ENCODE measurements at places on chromosomes 6 and 20.

DNA sequence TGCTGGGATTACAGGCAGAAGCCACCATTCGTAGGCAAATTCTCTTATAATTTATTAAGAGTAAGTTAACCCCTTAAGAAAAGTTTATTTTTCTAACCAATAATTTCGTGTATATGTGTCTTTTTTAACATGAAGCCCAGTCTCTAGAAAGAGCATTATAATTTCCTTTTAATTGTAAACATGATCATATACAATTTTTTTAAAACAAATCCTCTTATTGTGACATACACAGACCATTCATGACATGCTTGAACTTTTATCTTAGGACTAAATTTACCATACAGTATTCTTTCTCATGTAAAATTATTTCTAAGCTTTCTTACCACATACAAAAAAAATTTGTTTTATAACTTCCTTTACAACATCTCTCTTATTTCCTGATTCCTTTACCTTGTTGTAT lies 6.7 kb downstream of the ACOT13 start:
- DNase-seq: no peak

GRCh38 chr6:110404607-110405006 lies 10.8 kb downstream of the DDO start:
- DNase-seq: no peak

- DNase-seq: peak; percentile 17
These were observed 24.0 kb upstream of the SGK2 start for GRCh38 chr20:43534791-43535350.

DNA sequence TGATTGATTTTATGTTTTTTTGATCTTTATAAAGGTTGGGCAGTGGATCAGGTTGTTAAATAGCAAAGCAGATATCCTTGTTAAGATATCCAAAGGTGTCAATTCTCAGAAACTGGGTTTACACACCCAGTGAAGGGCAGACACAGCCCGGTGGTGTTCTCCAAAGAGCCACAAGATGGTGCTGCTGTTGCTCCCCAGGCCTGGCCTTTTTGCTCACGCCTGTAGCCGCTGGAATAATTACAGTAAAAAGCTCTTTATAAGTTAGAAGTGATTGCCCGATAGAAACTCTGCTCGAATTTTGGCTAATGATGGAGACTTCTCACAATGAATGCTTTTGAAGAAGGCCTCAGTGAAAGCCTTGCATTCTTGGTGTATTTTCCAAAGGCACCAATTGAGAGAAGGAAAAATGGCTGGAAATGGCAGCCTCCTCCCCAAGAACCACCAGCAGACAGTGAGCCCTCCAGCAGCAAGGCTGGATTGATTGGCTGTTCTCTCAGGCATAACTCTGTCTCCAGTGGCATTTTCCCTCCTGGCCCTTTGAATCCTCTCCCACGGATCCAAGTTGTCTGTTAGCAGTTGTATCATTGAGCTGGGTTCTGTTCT lies 120.5 kb upstream of the CHD6 start:
- DNase-seq: no peak

- DNase-seq: no peak
These were observed 15.7 kb upstream of the CST3 start for GRCh38 chr20:23653400-23653938.

DNA sequence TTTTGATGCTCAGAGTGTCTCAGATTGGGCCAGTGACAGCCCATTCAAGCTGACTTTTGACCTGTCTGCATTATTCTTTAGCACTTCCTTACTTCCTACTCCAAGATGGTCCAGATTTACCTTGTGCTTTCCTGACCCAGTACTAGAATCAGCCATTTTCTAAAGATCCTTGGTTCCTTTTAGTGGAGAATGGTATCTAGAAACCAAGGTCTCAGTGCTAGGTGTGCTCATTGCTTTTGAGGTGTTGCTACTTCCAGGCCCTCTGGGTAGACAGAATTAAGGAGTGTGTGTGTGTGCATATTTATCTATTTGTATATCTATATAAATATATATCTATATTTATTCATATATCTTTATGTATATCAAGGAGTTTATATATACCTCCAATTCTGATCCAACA lies 67.3 kb upstream of the UTRN start:
- no peak for DNase-seq

DNA sequence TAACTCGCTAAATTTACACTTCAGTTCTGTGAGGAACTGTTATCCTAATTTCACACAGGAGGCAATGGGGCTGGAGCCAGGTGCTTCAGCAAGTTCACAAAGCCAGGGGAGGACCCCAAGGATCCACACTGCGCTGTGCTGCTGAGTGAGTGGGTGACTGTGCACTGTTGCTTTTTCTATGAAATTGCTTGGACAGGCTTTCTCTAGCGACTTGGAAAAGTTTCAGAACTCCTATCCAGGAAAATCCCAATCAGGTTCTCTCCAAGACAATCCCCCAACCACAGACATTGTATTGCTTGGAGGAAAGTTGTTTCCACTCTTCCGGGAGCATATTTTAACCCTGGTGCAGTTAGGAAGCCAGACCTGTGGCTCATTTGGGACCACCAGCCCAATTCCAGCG lies 175.9 kb upstream of the CST7 start:
- DNase-seq: peak; percentile 43

DNA sequence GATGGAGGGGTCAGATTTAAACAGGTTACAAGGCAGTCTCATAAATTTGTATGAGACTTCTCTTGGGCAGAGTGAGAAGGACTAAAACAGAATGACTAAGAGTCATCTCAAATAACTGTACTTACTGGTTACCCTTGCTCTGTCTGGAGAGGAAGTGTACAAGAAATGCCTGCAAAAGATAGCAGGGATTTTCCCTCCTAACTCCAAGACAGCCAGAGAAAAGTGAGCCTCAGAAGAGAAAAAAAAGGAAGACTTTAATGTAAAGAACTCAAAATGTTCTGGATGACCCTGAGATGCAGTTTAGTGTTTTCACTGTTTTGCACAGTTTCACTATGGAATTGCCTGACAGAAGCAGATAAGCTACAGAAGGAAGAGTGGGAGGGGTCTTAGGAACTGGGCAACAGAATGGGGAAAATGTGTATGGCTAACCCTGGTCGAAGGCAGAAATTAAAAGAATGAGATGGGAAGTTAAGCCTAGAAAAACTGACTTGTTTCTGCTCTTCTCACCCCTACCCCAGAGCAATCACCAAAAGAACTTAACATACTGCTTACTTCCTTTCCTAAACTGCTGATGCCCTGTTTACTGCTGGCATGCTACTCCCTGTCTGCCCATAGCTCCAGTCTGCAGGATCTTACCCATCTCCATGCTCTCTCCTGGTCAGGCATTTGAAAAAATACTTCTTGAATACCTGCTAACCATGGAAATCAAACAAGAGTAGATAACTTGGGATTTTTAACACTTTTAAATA lies 98.1 kb upstream of the MARCKS start:
- no peak for DNase-seq

DNA sequence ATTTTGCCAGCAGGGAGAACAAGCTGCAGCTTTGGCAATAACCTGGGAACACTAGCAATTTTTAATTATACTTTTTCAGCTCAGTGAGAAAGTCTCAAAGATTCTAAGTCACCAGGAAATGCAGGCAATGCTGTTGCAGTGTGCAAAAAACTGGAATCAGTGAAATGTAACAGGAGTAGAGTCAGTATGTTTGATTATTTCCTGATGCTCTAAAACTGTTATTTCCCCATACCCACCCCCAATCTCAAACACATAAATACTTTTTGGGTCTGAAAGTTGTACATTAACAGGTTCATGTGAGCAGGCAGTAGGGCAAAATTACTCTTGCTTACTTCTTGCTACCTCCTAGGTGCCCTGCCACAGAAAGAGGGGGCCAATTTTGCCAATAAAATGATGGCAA lies 65.4 kb upstream of the BEND6 start:
- no peak for DNase-seq

- DNase-seq: no peak
These were observed 984 bp downstream of the VARS2 start for GRCh38 chr6:30914854-30915590.

DNA sequence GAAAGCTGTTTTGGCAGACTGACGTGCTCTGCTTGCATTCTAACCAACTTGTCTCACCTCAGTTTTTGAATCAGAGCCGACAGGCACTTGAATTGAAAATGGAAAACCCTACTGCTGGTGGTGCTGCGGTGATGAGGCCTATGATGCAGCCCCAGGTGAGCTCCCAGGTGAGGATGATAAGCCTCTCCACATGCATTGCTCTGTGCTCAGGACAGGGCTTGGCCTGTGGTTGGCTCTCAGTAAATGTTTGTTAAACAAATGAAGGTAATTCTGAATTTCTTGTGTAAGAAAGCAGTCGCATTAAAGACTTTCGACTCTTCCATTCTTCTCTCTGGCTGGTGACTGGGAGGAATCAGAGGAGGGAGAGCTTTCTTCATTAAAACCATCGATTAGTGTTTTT lies 136.3 kb downstream of the SULF2 start:
- DNase-seq: no peak

DNA sequence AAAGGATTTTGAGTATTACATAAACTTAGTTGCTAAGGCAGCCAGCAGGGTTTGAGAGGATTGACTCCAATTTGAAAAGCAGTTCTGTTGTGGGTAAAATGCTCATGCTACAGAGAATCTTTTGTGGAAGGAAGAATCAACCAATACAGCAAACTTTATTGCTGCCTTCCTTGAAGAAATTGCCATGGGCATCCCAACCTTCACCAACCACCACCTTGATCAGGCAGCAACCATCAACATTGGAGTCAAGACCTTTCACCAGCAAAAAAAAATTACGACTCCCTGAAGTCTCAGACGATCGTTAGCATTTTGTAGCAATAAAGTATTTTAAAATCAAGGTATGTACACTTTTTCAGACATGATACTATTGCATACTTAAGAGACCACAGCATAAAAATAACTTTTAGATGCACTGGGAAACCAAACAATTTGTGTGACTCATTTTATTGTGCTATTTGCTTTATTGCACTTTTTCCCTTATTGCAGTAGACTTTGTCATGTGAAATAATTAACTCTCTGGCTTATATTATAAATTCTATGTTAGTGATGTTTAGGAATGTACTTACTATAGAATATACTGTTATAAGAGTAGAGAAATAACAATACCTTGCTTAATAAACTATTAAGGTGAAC lies 390.8 kb downstream of the CDKAL1 start:
- DNase-seq: no peak

GRCh38 chr20:45965169-45966002 lies 6.6 kb downstream of the ZNF335 start:
- DNase-seq: peak; percentile 65

DNA sequence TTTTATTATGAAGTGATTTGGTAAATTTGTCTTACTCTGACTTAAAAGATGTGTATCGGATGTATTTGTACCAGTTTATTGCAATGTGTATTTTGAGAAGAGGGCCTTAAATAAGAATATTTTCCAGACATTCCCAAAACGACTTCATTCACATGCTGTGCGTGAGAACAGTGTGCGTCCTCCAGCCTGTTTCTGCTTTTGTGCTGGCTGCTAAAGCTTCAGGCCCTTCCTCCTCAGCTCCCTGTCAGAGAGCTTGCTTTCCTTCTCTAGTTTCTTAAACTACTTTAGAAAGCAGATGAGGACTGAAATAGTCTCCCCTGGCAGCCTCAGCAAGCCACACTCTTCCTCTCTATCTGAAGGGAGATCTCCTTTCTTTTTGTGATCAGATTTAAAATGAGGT lies 157.8 kb downstream of the SAMD5 start:
- no peak for DNase-seq

GRCh38 chr20:38369389-38369788 lies 23.1 kb downstream of the LBP start:
- DNase-seq: no peak

DNA sequence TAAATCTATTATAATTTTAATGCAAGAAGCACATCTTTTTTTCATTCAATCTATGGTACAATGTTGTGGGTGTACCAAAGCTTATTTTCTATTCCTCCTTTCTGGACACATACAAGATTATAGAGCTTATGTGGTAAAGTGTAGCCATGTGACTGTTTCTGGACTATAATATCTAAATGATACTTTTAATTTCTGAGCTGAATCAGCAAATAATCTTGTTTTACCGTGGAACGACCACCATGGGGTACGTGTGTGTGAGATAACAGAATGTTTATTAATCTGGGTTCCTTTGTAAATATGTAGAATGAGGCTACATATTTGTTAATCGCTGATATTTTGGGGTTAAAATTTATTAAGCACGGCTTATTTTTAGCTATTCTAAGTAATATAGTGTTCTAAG lies 111.5 kb upstream of the EYS start:
- no peak for DNase-seq

- DNase-seq: no peak
These were observed 22.0 kb downstream of the RANBP9 start for GRCh38 chr6:13689511-13690256.

- no peak for DNase-seq
These were observed 83.8 kb upstream of the FAM184A start for GRCh38 chr6:119162134-119162775.

DNA sequence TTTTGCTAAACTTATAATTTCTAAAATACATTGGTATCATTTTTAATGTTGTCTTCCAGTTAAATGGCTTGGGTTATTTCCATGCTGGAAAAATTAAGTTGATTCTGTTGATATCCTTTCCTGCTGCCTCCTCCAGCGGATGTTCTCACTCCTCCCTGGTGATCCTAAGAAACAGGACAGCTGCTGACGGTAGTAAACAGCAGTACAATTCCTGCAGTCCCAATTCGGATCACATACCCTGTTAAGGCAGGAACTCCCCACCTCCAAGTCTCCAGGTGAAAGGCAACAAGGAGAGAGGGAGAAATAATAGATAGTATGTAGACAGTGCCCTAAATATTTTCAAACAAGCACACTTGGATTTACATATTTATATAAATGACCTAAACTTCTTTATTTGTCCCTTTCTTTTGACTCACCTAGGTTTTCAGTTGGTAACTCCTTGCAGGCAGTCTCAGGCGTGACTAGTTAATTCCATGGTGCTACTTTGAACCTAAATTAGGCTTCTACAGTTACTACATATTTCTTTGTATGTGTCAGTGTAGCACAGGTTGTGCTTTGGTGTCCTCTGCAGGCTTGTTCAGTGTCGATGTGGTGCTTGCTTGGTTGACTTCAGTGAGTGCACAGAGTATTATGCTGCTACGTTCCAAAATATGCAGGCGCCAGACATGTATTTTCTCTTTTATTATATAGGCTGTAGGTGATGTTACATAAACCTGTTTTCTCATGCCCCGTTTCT lies 126.0 kb downstream of the ADGRB3 start:
- no peak for DNase-seq

DNA sequence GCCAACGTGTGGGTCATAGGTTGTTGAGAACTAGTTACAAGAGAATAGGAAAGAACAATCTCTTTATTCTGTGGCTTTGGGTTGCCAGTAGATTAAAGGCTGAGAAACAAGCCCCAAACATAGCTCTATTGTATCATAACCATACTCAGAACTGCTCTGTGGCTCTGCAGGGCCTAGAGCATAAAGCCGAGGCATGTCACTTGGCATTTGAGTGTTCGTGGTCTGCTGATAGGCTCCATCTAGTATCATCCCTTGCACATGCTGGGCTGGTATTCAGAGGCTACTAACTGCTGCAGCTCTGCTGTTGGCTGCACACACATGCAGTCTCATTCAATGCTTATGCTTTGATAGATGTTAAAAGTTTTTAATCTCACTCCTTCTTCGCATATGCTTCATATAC lies 157.9 kb downstream of the OGFRL1 start:
- no peak for DNase-seq

- DNase-seq: no peak
These were observed 223.6 kb downstream of the OGFRL1 start for GRCh38 chr6:71512256-71512655.

GRCh38 chr6:32840604-32841246 lies 2.2 kb upstream of the TAP2 start:
- DNase-seq: no peak

Measured in suprapubic skin (tissue), 4 donors.